ENCODE measurements at places on chromosomes 4 and X.

DNA sequence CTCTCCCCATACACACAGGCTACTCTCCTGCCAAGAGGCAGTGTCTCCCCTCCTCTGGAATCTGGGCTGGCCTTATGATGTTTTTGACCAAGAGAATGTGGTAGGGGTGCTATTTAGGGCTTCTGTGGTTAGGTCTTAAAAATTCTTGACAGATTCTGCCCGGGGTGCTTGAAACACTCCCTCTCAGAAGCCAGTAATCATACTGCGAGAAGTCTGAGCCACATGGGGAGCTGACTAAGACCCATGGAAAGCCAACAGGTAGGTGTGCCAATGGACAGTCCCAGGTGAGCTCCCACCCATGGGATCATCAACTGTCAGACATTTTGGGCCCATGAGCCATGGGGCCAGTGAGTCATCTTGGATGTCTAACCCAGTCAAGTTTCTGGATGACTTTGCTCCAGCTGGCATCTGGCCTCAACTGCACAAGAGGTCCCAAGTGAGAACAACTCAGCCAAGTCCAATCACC lies 315.7 kb downstream of the FBXW7 start:
- DNase-seq: no peak

DNA sequence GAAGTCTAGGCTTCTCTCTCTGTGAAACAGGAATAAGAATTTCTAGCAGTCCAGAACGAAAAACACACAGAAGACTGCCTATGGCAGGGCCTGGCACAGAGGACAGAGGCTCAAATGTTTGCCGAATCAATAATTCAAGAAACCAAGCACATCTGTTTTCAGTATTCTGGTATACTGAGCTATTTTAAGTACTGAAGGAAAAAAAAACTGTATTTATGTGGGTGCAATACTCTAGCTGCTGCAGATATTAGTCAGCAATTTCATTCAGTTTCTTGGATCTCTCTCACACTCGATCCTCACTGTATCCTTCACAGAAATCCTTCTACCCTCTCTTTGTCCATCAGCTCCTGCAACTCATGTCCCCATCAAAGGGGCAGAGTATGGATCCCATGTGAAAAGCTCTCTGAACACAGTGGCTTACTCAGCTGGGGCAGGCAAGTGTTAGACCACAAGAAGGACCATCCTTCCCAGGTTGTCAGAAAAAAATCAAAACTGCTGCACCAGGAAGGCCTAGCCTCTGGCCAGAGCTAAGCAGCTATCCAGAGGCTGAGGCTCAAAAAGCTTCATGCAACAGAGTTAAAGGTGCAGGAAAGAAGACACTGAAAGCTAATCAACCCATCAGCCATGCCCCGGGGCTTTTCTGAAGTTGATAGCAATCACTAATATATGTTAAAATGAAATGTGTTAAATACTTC lies 9.1 kb upstream of the USO1 start:
- DNase-seq: no peak

DNA sequence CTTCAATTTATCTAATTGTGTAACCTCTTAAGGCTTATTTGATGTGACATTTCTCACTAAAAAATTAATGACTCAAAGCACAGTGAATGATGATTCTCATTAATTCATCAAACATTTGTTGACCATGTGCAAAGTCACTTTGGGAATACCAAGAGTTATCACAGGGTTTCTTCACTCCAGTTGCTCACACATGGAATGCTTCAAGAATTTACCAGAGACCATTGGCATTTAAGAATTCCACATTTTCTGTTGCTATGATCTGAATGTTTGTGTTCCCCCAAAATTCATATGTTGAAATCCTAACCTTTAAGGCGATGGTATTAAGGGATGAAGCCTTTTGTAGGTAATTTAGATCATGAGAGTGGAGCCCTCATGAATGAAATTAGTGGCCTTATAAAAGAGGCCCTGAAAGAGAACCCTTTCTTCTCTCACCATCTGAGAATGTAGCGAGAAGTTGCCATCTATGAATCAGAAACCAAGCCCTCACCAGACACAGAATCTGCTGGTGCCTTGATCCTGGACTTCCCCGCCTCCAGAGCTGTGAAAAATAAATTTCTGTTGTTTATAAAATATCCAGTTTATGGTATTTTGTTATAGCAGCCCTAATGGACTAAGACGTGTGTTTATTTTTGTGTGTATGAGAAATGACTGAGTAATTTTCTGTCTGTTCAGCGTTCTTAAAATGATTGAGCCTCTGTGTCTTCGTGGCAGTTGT lies 16.4 kb upstream of the SRPX start:
- DNase-seq: no peak

DNA sequence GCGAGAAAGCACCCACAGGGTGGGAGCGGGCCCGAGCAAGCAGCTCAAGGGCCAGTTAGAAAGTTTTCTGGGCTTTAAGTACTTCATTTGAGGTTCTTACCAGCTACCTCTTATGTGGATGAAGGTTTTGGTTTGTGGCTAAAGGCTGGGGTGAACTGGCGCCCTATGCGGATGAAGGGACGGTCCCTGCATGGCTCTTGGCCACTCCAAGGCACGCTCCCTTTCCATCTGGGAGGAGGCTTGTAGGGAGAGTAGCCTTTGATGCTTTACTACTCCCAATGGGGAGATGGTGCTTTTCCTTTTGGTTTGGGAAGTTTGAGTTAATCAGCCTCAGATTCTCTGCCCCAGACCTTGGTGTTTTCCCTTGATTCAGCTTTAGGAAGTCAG lies 17.7 kb downstream of the MRFAP1 start:
- no peak for DNase-seq

Data from cortex of kidney (tissue), 1 donor.